Right renal pelvis (tissue), 4 donors: ENCODE measurements at places on chromosomes 12 and 14. TPM values are rescaled to one million over a fixed set of nuclear protein-coding genes. Genes with fewer than 3 reads are reported as not detected.

Gene C12orf54
- 0.77 TPM for polyA plus RNA-seq

Gene LRP1-AS
- polyA plus RNA-seq: not detected

GRCh38 chr14:54225457-54226060 lies 171.2 kb upstream of the CDKN3 start:
- no peak for DNase-seq

Gene AICDA
- polyA plus RNA-seq: 0.49 TPM

DNA sequence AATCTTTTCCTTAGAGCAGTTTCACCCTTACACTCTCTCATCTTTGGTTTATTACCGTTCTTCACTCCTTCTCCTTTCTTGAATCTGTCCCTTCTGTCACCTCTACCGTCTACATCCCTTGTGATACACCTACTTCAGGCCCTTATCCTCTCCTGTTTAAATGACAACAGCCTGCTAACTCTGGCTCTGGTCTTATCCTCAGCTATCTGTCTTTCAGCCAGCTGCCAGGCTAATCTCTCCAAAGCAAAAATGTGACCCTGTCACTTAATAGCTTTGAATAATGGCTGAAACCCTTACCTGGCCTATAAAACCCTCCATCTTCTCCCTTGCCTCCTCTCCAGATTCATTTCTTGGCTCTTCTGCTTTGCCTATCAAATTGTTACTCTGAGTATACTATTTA lies 32.3 kb downstream of the BEST3 start:
- DNase-seq: no peak

Gene FAM234B
- polyA plus RNA-seq: 10.8 TPM

Gene ACOT6
- not detected for polyA plus RNA-seq

DNA sequence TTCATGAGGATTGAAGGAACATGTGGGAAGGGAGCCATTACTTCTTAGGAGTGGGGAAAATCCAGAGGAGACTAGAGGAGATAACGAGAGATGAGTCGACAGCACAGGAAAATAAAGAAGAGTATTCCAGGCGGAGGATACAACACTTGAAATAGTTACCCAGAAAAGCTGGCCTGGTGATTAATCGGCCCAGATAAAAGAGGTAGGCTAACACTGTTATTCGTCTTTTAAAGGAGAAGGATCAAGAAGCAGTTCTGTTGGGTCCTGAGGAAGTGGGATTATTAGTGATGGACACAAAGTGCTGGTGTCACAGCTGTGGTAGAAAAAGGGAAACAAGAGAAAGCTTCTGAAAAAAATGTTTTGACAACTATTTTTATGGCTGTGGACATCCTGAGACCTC lies 425.3 kb downstream of the ZFP36L1 start:
- DNase-seq: no peak

Gene PIGH
- 45.5 TPM for polyA plus RNA-seq

DNA sequence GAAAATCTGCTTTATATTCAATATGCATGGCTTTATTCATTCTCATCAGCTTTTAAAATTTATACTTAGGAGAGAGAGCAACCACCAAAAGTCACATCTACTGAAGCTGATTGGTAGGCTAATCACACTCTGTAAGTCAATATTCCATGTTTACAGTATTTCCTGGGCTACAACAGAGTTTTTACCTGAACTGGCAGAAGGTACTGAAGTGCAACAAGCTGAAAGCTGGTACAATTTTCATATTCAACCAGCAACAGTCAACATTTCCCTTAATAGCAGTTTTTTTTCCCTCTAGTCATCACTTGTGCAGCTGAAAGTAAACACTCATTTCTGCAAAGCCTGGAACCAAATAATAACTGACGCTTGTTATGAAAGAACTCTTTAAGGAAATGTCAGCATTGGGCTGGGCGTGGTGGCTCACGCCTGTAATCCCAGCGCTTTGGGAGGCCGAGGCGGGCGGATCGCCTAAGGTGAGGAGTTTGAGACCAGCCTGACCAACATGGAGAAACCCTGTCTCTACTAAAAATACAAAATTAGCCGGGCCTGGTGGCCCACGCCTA lies 12.9 kb downstream of the BRAP start:
- DNase-seq: no peak

DNA sequence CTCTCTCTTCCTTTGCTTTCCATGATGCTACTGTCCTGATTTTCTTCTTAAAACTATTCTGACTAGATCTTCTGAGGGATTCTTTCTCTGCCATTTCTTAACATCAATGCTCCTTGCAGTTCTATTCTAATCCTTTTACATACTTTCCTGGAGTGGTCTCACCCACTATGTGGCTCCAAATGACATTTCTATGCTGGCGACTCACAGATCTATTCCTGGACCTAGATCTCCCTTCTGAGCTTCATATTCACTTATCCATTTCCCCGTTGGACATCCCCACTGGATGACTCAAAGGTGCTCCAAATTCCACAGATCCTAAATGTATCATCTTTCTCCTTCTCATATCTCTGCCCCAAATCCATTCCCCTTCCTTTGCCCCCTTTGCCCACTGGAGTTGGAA lies 4.1 kb downstream of the TEP1 start:
- no peak for DNase-seq

Gene WBP11
- polyA plus RNA-seq: 113 TPM

- DNase-seq: no peak
Observed at GRCh38 chr12:29961231-29961630, 177.5 kb upstream of the TMTC1 start.

Gene CCDC177
- polyA plus RNA-seq: 0.13 TPM

Gene KCNK13
- polyA plus RNA-seq: 0.18 TPM

Gene TAS2R42
- not detected for polyA plus RNA-seq

Gene YY1
- polyA plus RNA-seq: 131 TPM

- no peak for DNase-seq
Observed at GRCh38 chr12:67666605-67667004, 18.1 kb downstream of the DYRK2 start.

GRCh38 chr14:35808076-35808637 lies 938 bp downstream of the RALGAPA1 start:
- DNase-seq: no peak

Gene GRIP1
- 22.5 TPM for polyA plus RNA-seq

- DNase-seq: no peak
Observed at GRCh38 chr12:95802482-95803270, 12.1 kb upstream of the NTN4 start.

- DNase-seq: no peak
Observed at GRCh38 chr14:91273885-91274273, 29.4 kb upstream of the GPR68 start.

DNA sequence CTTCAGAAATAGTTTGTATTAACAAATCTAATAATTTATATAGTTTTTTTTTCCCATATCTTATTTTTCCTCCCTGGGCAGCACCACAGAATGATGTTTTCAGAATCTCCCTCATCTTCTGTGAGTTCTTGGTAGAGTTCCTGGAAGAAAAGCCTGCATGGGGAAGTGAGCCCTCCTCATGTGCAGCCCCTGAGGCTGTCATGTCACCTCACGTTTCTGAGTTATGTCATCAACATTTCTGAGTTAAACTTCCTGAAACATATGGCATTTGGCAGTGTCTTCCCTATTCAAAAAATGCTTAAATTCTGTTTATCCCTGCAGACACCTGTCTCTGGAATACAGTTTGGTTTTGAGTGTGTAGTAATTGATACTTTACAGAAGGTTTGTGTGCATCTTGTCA lies 979.0 kb downstream of the TMEM121 start:
- no peak for DNase-seq

Gene GLIPR1L2
- polyA plus RNA-seq: 2.9 TPM

GRCh38 chr12:2054091-2055018 lies 1.6 kb downstream of the CACNA1C start:
- DNase-seq: no peak

DNA sequence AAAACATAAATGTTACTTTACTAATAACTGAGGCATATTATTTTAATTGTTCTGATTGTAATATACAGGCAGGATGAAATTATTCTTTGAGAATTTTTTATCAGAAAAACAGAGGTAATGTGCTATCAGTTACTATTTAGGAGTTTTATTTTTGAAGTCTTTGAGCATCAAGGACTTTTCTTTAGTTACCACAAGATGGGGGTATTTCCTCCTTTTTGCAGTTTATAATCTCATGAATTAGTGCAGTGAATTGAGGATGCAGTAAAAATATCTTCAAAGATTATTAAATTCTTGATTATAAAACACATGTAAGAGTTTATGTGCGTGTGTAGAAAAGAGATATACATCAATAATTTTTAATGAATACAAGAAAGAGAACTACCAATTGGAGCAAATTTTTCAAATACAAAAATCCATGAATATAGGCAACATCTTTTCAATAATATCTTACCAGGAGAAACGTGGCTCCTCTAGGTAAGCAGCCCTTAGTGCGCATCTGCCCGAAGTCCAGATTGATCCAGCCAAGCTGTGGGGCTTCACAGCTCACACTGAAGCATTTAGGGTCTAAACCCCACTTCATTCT lies 71.6 kb downstream of the ERGIC2 start:
- DNase-seq: no peak

DNA sequence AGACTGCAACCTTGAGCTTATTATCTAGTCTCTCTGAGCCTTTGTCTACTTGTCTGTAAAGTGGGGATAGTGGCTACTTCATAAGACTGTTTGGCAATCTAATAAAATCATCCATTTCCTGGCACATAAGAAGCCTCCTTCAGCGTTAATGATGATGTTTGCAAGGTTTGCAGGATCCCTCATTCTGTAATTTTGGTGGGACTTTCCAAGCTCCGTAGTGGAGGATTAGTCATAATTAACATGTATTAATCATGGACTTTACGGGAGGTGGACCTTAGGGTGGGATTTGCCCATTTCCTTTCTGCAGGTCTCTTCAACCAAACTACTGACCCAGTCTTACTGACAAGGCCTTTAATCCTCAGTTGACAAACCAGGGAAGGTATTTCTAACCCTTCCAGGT lies 66.2 kb downstream of the NTF3 start:
- no peak for DNase-seq

GRCh38 chr12:52216807-52217206 lies 16.2 kb upstream of the KRT7 start:
- no peak for DNase-seq

DNA sequence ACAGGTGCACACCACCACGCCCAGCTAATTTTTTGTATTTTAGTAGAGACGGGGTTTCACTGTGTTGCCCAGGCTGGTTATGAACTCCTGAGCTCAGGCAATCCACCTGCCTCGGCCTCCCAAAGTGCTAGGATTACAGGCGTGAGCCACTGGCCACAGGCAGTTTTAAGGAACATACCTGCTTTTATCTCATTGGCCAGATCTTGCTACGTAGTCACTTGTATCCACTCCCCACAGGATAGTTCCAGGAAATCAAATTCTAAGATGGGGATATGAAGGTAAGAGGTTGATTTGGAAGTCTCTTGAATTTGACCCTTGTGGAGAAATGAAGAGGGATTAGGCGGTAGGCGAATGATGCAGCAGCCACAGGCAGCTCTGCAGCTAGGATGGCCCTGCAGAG lies 8.8 kb upstream of the PLEKHG6 start:
- DNase-seq: no peak

Gene OVCH1
- 0.18 TPM for polyA plus RNA-seq

DNA sequence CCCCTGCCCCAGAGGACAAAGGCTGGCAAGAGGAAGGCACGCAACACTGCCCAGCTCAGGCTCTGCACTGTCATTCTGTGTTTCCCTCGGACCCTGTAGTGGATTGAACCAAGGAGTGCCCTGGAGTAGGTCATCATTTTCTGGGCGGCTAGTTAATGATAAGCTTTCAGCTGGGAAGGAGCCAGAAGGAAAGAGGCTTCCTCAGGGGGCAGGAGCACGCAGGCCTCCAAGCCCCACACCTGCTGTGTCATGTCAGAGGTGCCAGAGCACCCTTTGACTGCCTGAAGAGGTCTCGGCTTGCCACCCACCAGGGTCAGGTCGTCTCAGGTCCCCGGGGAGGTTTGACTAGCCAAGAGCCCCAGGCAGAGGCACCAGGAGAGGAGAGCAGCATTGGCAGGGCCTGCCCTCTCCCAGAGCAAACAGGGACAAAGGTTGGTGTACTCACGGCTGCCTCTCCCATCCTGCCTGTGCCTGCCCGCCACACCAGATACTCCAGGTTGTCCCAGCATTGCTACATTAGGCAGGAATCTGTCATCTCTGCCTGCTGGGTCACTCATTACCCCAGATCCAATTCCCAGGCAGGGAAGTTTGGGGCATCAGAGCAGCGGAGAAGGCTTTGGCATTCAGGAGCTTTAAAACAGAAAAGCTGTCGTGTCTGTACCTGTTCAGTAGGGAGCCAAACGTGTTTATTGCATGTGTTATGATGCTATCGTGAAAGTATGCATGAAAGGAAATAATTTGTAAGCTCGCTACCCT lies 33.5 kb upstream of the ATP2A2 start:
- no peak for DNase-seq

- DNase-seq: no peak
Observed at GRCh38 chr14:39683691-39684260, 251.5 kb upstream of the FBXO33 start.

DNA sequence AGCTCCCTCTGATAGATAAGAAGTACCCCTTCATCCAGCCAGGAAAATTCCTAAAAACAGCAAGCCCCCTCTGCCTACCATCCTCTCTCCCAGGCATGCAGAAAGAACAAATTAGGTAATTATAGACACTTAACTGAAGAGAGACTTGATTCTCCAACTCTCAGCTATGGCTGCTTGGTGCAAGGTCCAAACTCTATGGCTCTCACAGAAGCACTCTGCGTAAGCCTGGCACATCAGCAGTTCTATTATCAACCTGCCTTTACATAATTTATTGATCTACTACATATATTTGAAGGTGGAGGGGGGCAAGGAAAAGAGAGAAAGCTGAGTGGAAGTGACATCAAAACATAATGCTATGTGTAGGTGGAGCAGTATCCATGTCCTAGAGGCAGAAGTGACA lies 1.1 kb upstream of the MYO1A start:
- DNase-seq: no peak

Gene ANO4
- polyA plus RNA-seq: 0.96 TPM

GRCh38 chr14:38016497-38016896 lies 191.2 kb upstream of the SSTR1 start:
- no peak for DNase-seq

DNA sequence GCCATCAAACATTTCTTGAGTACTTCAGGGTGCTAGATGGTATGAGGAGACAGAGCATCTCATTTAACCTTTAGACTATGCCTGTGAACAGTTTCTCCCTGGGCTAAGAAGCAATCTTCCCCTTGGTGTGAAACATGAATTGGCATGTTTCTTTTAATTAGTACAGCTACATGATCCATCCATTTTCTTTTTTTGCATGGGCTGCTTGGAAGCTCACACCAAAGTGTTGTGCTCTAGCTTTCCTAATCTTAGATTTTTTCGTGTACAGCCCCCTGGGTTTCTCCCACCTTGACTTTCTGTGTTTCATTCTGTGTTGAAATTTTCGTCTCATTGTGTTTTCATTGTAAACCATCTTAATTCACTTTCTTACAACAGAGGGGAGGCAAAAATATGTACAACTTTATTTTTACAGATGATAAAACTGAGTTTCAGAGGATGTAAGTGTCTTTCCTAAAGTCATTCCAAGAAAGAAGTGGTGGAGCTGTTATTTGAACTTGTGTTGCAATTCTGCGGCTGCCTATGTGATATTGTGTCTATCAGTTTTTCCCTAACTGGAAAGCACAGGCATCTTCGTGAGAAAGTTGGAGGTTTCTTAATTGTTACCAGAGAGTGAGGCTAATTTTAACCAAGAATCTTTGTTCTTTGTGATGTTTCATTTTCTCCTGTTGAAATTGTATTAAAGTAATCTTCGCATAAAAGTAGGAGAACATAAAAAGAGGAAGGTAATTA lies 64.5 kb downstream of the DAAM1 start:
- DNase-seq: no peak

Gene KRT73
- polyA plus RNA-seq: not detected

Gene DHH
- 0.44 TPM for polyA plus RNA-seq
